ENCODE measurements at places on chromosomes 11 and 22.

DNA sequence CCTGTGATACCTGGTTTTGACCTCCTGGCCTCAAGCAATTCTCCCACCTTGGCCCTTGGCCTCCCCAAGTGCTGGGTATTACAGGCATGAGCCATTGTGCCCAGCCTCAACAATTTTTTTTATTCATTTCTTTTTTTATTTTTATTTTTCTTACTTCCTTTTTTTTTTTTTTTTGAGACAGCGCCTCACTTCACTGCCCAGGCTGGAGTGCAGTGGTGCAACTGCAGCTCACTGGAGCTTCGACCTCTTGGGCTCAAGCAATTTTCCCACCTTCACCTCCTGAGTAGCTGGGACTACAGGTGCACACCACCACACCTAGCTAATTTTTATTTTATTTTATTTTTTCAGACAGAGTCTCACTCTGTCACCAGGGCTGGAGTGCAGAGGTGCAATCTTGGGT, 25.5 kb upstream of the CECR2 start:
- no peak for DNase-seq

- peak; percentile 4 for DNase-seq
These were observed 7.4 kb downstream of the CNTF start for GRCh38 chr11:58629857-58630256.

DNA sequence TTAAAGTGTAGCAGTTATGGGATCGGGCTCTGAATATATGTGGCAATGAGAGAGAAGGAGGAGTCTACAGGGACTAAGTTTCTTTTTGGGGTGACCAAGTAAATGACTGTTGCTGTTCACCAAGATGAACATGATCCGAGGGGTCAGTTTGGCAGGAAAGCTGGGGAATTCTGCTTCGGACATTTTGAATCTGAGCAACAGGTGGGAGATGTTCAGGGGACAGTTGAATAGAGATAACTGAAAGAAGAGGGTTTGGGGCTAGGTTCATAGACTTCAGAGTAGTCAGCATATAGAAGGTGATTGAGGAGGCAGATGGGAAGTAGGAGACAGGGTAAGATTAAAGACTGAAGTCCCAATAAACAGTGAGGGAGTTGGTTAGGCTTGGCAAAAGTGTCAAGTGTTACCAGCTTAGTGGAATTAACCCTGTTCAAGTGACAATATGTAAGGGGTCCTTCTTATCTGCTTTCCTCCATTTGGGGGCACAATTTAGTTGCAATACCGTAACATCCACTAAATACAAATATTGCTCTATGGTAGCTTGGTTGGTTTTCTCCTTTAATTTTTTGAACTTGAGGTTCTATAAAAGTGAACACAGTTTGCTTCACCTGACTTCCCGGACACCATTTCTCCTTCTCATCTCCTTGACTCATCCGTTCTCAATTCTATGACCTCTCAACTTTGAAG, 2.9 kb upstream of the ENTHD1 start:
- DNase-seq: no peak

- DNase-seq: no peak
These were observed 35.2 kb upstream of the USP47 start for GRCh38 chr11:11806586-11806985.

- no peak for DNase-seq
These were observed 104.5 kb downstream of the UVRAG start for GRCh38 chr11:75919525-75919924.

- peak; percentile 50 for DNase-seq
These were observed 66.7 kb downstream of the RAB30 start for GRCh38 chr11:83004746-83005556.

DNA sequence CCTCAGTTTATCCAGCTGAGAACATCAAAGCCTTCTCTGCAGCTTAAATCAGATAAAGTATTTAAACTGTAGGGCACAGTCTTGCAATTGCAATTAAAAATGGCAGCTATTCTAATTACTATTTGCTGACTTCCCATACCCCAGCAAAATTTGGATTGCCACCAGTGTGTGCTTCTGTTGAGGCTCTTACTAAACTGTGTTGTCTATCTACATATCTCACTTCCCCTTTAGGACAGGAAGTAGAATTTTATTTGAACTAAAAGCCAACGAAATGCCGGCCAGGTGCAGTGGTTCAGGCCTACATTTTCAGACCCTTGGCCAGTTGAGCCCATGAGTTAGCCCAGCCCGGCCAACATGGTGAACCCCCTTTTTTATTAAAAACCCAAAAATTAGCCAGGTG, 7.1 kb downstream of the SAA4 start:
- no peak for DNase-seq
